ENCODE measurements at places on chromosomes 12 and 14.

DNA sequence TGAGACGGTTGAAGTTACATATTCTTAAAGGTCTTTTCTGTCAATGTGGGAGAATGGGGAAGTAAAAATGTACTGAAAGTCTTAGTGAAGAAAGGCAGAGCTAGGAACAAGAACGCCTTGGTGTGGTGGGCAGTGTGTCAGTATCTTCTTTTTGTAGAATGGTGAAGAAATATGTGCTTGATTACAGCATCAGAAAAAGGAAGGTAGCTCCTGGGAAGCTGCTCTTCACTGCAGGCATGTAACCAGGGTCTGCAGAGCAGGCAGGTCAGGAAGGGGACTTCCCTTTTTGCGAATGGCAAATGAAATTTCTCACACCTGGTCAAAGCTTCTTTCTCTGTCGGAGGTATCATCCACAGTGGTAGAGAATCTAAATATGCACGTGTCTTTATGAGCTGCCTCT, 226.2 kb downstream of the ADAMTS20 start:
- no peak for DNase-seq

- peak; percentile 89 for DNase-seq
Observed at GRCh38 chr12:76199808-76200207, 115.3 kb upstream of the NAP1L1 start.

GRCh38 chr14:69372146-69372545, 26.0 kb downstream of the ERH start:
- DNase-seq, result no peak

DNA sequence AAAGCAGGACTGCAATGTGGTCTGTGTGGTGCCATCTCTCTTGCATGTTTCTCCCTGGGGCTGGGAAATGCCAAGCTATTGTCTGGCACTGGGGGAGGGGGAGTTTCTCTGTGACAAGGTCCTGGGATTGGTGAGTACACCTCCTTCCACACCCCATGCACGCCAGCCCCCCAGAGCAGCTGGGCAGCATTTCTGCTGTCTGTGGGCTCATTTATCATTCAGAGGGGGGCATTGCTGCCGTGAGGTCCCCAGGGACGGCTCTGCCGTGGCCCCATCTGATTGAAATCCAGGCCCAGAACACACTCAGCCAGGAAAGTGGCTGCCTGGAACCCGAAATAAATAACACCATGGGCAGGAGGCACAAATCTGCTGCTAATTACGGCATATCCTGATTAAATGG, 12.6 kb upstream of the FAM222A start:
- DNase-seq, result no peak

DNA sequence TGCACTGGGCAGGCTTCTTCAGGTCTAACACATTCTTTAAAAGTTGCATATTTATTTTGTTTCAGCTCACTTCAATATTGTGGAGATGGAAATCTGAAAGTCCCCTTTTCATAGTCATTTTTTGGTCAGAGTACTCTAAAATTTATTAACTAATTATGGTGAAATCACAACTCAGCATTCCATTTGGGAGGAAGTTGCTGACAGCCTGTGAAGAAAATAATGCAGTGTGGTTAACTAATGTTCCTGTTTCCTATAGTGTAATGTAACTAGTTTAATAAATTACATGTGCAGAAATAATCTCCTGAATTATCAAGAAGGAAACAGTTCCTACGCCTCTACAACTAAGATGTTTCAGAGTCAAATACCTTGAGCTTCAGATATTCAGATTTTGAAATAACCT, 17.1 kb downstream of the LRFN5 start:
- DNase-seq, result no peak

- DNase-seq, result no peak
Observed at GRCh38 chr14:57962325-57963035, 96.6 kb upstream of the SLC35F4 start.

GRCh38 chr14:36346052-36346451, 25.6 kb upstream of the MBIP start:
- DNase-seq, result no peak

DNA sequence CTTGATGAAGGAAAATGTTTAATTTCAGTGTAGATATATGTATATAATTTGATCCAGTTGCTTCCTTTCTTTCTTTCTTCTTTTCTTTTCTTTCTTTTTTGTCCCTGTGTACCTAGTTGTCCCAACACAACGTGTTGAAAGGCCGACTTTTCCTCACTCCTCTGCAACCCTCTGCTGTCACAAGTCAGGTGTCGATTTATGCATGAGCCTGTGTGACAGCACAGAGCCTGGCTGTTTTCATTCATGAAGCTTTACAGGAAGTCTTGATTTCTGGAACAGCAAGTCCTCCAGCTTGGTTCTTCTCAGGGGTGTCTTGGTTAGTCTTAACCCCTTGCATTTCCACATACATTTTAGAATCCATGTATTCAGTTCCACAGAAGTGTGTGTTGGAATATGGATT, 88.1 kb downstream of the PPP2R5C start:
- no peak for DNase-seq

- DNase-seq, result peak; percentile 39
Observed at GRCh38 chr12:12441843-12442461, 85.1 kb downstream of the BORCS5 start.

DNA sequence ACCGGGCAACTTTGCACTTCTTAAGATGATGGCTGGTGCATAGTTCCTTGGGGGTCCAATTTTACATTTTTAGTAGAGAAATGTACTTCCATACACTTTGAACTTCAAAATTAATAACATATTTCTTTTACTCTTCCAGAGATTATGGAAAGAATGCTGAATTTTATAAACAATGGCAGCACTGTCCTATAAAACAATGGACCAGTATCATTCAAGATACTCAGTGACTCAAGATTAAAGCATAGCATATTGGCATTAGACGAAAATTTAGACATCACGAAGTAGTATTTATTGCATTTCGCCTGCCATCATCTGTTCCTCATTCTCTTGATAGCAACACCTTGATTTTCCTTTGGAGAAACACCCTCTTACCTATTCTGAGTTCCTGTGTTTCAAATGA, 118.3 kb upstream of the ATF7IP start:
- no peak for DNase-seq

DNA sequence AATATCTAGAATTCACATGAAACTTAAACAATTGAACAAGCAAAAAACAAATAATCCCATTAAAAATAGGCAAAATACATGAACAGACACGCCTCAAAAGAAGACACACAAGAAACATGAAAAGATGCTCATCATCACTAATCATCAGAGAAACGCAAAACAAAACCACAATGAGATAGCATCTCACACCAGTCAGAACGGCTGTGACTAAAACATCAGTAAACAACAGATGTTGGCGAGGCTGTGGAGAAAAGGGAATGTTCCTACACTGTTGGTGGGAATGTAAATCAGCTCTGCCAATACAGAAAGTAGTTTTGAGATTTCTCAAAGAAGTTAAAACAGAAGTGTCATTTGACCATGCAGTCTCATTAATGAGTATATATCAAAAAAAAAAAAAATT, 121.3 kb downstream of the PTPRO start:
- no peak for DNase-seq

GRCh38 chr14:26811756-26812305, 214.0 kb upstream of the NOVA1 start:
- no peak for DNase-seq

- DNase-seq, result peak; percentile 72
Observed at GRCh38 chr14:22691171-22691570, 47.0 kb upstream of the OR6J1 start.

DNA sequence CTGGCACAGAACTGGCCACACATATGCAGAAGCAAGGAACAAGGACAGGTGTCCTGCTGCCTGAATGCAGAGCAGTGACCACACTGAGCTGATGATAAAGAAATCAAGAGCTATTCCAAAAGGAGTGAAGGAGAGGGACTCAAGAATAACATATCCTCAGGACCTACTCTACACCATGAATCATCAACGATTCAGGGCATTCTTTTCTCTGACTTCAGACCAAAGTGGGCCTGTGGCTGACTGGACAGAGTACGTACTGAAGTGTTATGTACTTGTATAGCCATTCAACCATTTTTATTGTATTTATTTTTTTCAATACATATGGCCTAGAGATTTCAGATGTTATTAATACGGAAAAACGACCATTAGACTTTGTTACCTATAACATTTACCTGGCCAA, 177.5 kb upstream of the TMTC1 start:
- DNase-seq, result peak; percentile 5

GRCh38 chr12:64457466-64457865, 5.5 kb downstream of the TBK1 start:
- DNase-seq, result no peak

GRCh38 chr12:5220099-5220498, 176.4 kb downstream of the KCNA5 start:
- no peak for DNase-seq

DNA sequence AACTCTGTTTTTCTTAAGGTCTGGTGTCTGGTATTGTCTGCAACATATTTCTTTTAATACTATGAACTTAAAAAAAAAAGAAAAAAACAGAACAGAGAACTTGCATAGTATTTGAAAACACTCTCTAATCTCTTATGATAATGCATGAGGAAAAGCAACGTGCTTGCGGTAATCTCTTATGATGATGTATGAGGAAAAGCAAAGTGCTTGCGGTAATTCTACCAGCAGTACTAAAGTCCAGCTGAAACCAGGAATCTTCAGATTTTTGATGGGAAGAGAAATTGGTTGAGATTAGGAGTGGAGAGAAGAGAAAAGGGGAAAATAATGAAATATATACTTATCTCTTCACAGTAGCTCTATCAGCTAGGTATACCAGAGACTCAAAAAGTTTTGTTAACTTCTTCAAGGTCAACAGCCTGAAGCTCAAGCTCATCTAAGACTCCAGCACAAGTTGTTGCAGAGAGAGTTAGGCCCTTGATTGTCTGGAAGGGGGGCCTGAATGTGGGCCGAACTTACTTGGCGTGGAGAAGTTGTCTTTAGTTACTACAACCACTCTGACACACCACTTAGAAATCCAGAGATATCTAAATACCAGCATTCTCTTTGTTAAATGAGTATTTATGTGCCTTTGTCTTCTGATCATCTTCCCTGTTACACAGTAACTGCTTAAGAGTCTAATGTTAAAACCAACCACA, 240.4 kb downstream of the PRKD1 start:
- peak; percentile 12 for DNase-seq

GRCh38 chr14:74217672-74218448, 21.4 kb upstream of the VSX2 start:
- peak; percentile 46 for DNase-seq

DNA sequence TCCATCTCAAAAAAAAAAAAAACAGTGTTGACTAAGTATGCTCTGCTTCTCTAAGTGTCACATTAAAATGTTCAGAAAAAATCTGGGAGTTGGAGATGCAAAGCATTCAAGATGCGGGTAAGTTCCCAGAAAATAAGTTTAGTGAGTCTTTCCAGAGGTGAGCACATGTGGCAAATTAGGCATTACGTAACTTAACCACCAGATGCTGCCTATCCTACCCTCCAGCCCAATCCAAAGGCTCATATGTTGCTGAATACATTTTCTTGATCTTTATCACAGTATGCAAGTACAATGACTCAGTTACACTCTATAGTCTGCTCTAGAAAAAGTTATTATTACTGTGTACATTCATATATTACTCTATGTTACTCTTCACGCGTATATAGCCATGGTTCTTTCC, 3.6 kb downstream of the SLC2A14 start:
- peak; percentile 64 for DNase-seq

DNA sequence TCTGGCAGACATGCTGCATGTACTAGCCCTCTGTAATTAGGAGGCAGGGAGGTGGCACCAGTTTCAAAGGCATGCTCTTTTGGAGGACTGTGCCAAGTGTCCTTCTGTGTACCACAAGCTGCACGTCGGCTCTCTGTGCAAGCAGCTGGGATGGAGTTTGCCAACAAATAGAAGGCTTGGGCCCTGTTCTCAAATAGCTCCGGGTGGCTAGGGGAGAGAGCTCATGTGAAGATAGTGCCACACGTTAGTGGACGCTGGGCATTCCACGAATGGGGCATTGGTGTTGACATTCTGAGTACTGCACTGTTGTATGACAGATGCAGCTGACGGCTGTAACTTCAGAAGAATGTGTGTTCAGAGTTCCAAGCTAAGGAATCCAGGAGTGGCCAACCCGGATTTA, 4.4 kb downstream of the AACS start:
- DNase-seq, result no peak

DNA sequence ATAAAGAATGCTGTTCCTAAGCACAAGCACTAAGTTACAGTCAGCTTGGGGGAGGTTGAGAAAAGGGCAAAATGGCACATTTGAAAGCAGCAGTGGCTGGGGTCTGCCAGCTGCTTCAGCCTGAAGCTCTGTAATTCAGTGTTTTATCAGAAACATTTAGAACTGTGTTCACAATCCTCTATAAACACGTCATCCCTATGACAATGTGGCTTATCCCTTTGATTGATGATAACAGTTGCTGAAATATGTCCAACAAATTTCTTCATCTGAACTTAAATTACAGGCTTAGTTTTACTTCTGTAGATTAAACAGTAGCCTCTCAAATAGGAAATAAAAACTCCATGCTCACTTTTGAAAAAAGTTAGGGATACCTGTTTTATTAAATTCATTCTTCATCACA, 108.8 kb downstream of the VEZT start:
- peak; percentile 77 for DNase-seq

- no peak for DNase-seq
Observed at GRCh38 chr14:61706096-61706690, 10.9 kb downstream of the HIF1A start.

DNA sequence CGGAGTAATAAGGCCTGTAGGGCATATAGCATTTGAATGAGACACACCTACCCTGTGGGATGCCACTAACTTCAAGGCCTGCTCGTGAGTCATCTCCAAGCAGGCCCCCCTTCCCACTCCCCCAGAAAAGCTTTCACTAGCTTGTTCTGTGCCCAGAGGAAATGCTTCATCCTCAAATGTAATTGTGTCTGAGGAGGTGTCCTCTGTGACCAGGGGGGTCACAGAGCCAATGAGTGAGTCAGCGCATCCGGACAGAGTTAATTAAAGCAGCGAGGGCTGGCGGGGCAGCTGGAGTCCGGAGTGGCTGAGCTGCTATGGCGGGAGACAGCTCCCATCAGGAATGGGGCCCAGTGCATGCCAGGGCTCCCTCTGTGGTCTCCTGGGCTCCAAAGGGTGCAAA, 27.0 kb upstream of the ESRRB start:
- DNase-seq, result peak; percentile 29

DNA sequence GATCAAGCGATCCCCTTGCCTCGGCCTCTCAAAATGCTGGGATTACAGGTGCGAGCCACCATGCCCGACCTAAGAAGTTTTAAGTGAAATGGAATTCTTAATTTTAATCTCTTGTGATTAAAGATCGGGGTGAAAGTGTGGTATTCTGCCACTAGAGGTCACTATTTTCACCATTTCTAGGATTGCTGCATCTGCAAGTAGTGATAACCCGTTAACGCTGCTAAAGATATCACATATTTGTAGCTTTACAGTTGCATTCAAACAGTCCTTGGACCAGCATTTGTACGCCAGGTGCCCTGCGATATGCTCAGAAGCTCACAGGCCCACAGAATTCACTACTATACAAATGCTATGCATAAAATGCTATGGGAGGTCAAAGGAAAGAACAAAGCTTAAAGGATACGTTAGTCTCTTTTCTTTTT, 19.3 kb downstream of the CCDC62 start:
- peak; percentile 69 for DNase-seq

DNA sequence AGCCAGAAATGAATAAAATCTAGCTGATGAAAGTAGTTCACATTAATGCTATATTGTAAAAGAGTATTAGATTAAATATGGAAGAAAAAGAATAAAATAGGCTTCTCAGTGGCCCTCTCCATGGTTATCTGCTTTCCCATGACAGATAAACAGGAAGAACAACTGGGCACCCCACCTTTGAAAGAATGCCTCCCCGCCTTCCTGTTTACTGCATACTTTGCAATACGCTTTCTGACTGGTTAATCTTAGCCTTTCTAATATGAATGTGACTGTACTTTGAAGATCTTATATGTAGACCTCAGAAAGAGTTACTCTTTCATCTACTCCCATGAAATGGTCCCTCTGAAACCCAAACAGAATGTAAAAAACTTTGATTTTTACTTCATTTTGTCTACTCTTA, 34.1 kb upstream of the DAAM1 start:
- no peak for DNase-seq

Data from IMR-90 (cell line).